ENCODE measurements at places on chromosomes 1 and 21.
A peak's percentile ranks its signal among the peaks of the same experiment; 100 is the strongest.

- no peak for DNase-seq
These were observed 12.6 kb upstream of the MNDA start for GRCh38 chr1:158818560-158818959.

GRCh38 chr1:51622455-51622913 lies 5.6 kb downstream of the OSBPL9 start:
- DNase-seq = no peak

- DNase-seq = peak; percentile 63
These were observed 105.1 kb downstream of the COLGALT2 start for GRCh38 chr1:183932412-183932811.

GRCh38 chr1:246647113-246647512 lies 77.1 kb upstream of the SCCPDH start:
- peak; percentile 35 for DNase-seq

- peak; percentile 57 for DNase-seq
These were observed at the start of gene JAK1 for GRCh38 chr1:64966158-64966971. Gene JAK1 (minus strand): TSS chr1:64966549. CDS start chr1:64886264, 80,285 bp downstream.

Measured in fibroblast of skin of left biceps (primary cell).